Brain (organoid and tissue), 16 donors: ENCODE measurements at places on chromosomes 12 and 14.
A peak's percentile ranks its signal among the peaks of the same experiment; 100 is the strongest.

GRCh38 chr12:7373226-7373625 is 69.4 kb downstream of the ACSM4 start:
- DNase-seq: peak; percentile 39

GRCh38 chr12:47014474-47014873 is 64.9 kb upstream of the PCED1B start:
- DNase-seq: no peak

DNA sequence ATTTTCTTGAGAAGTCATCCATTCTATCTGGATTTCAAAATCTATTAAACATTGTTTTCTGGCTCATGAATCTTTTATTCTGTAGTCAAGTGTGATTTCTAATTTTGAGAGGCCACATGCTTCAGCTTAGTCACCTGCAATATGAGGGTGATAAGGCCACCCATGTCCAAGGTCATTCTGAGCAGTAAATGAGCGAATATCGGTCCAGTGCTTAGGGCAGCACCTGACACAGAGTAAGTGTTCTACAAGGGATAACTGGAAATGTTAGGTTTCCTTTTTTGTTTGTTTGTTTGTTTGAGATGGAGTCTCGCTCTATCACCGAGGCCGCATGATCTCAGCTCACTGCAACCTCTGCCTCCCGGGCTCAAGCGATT is 34.2 kb downstream of the AACS start:
- no peak for DNase-seq

DNA sequence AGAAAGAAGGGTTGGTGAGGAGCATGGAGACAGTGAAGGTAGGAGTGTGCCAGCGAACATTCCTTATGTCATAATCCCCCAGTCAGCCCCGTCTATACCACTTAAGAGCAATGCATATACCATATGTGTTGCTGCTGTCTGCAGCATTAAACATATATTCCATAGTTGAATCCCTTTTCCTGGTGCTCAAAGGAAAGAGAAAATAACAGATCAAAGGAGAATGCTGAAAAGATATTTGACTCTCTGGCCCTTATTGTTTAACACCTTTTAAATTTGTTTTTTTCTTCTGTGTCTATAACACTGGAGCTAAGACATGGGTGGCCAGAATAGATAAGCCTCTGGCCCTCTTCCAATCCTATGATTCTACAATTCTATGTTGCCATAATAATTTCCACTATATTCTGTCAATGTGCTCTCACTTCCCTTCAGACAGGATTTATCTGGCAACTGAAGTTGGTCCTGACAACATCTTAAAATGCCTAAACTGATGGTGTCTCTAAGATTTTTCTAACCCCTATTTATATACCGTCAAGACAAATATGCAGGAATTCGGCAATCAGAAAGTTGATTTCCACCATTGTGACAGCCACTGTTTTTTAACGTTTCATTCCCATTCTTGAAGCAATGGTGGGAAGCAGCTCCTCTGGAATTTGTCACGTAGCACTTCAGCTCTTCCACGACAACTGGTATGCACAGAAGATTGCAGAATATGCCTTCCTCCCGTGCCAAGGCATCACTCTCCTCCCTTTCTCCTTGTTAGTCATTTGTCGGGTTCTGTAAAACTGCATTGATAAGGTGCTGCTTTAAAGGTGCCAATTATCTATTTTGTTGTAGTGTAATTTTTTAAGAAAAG is 204.7 kb downstream of the BCAT1 start:
- DNase-seq: no peak

GRCh38 chr12:96514328-96514727 is 25.0 kb downstream of the CFAP54 start:
- peak; percentile 18 for DNase-seq
